ENCODE measurements at places on chromosomes 7 and 10.
A peak's percentile ranks its signal among the peaks of the same experiment; 100 is the strongest.

DNA sequence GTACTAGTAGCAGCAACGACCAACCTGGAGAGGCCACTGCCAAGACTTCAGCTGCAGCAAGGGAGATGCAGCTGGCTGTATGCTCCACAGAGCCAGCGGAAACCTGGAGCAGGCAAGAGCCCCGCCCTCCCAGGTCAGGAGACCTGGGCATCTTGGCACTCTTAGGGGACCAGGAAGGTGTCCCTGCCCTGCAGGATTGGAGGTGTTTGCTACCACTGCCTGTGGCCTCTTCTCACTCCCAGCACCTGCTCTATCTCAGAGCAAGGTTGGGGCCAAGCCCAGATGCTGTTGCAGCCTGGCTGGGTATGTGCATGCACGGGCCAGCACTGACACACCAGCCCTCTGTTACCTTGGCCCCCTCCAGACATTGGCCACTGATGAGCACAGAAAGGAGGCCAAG, 1512.8 kb downstream of the REEP3 start:
- DNase-seq, result no peak

GRCh38 chr7:77913977-77914607, 115.5 kb downstream of the PHTF2 start:
- DNase-seq, result peak; percentile 9

- no peak for DNase-seq
Observed at GRCh38 chr7:69656890-69657289, 58.6 kb downstream of the AUTS2 start.

DNA sequence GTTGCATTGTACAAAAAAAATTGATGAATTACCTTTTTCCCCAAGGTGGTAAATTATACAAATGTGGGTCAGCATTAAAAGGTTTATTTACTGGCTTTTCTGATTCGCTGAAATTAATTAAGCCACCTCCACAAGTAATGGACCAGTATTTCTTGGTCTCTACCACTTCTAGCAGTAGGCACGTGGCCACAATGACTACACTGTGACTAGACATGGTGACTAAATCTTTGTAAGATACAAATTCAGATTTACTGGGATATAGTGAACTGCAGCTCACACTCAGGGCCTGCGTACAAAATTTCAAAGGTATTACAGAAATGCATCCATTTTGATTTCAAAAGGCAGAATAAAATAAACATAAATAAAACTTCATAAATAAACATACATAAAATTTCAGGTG, 10.9 kb downstream of the HPSE2 start:
- DNase-seq, result no peak

GRCh38 chr10:10043083-10043482, 974.6 kb upstream of the CELF2 start:
- no peak for DNase-seq

GRCh38 chr10:112559349-112559748, 112.3 kb downstream of the VTI1A start:
- DNase-seq, result no peak

GRCh38 chr7:22683379-22683778, 43.6 kb upstream of the IL6 start:
- DNase-seq, result no peak

DNA sequence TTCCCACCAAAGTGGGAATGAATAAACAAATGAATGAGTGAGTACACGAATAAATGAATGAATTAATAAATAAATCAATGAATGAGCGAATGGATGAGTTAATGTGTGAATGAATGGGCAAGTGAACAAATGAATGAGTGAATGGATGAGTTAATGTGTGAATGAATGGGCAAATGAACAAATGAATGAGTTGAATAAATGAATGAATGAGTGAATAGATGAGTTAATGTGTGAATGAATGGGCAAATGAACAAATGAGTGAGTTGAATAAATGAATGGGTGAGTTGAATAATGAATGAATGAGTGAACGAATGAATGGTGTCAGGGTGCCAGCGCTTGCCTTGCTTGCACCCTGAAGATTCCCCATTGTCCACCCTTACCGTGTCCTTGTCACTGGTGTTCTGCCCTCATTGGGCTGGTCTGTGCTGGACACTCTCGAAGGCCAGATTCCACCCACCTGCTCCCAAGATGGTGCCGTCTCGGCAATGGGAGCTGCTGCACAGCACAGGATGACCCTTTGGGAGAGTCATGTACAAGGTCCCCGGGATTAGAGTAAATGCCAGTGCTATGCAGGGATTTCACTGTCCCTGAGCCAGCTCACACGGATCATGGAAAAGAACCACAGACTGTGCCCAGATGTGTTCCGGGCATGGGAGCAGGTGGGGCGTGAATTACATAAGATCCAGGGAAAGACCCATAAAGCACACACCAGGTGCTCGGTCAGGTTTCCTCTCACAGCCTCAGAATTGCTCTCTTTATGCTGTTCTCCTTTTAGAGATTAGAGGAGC, 83.2 kb downstream of the CAMK1D start:
- no peak for DNase-seq

DNA sequence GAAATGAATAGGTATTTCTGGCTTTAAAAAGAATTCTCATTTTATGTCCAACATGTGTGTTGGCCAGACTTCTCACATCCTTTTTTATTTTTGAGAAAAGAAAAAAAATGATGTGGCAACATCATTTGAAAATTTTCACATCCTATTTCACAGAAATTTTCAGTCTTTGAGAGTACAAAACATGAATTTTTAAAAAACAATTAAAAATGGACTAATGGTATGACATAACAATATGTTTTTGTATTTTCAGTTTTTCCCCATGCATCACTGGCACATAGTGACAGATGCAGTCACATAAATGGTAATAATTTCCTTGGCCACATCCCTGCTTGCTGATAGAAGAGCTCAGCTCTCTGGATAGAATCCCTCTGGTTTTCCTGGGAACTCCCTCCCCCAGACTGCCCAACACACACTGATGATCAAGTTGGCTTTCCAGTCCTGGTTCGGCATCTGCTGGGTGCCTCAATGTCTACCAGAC, 188.5 kb upstream of the AGR3 start:
- DNase-seq, result no peak

DNA sequence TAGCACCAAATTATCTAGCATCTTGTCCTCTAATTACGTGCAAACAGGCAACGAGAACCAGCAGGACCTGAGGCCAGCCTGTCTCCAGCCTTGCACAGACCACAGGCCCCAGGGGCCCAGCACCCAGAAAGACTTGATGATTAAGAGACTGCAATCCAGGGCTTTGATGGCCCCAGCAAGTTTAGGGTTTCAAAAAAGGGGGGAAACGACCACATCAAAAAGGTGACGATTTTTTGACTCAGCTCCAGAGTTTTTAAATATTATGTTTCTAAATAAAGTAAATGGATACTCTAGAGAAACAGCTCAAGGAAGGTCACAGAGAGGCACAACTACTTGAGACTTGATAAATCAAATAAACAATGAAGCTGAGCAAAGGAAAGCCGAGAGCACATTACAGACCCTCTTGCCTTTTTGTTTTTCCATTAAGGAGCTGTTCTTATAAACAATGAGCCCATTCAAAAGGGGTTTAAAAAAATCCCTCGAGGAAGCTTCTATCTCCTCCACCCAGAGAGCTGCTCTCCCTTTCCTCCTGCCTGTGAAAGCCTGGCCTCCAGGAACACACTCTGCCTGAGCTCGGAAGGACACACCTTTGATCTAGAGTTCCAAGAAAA, 44.1 kb downstream of the GLI3 start:
- DNase-seq, result peak; percentile 63

DNA sequence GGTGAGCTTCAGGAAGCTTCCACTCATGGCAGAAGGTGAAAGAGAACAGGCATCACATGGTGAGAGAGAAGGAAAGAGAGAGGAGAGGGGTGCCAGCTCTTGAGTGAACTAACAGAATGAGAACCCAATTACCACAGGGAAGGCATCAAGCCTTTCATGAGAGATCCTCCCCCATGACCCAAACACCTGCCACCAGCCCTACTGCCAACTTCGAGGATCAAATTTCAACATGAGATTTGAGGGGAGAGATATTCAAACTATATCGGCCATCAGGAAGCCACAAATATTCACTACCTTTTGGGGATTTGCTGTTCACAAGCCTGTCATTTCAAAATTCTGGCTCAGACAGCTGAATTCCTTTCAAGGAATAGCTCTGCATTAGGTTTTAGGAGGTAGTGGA, 39.9 kb upstream of the SMNDC1 start:
- DNase-seq, result no peak

DNA sequence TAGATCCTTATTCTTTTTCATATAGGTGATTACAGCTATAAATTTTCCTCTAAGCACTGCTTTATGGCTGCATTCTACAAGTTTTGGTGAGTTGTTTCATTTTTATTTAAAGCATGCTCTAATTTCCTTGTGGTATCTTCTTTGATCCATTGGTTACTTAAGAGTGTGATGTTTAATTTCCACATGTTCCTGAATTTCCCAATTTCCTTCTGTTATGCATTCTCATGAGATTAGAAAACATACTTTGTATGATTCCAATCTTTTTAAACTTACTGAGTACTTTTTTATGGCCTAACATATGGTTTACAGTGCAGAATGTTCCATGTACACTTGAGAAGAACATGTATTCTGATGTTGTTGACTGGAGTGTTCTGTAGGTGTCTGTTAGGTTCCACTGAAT, 53.4 kb downstream of the MYL10 start:
- no peak for DNase-seq

DNA sequence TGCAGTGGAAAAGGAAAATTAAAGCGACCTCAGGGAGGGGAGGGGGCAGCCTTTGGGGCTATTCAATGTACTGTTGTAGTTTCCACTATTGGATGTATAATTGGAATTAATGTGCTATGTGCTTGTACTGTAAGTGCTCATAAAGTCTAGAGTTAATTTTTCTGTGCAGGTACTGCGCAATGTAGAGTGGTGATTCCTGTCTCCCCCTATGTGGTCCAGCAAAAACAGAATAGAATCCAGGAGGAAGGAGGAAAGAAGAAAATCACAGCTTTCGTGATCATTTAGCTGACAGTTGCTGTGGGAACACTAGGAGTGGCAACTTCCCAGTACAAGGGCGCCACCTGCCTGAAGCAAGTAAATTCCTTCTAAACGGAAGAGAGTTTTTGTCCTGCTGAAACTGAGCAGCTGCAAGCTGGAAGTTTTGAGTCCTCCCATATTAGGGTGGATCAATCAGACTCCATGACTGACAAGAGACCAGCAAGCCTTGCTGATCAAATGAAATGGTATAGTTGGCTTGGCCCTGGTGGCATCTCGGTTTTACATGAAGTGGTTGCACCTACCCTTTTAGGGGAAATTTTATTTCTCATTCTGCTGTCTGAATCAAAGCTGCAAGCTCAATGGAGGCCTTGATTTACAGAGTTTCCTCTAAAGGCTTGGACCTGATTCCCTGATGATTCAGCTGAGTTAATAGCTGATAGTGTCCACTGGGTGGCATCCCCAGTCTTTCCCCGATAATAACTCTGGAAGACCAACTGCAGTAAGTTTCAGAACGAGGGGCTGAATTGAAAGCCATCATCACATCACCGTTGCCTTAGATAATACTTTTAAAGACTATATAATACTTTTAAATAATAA, 299.8 kb downstream of the HGF start:
- peak; percentile 72 for DNase-seq

- DNase-seq, result peak; percentile 45
Observed at GRCh38 chr7:151794508-151795167, 82.3 kb downstream of the PRKAG2 start.

- DNase-seq, result no peak
Observed at GRCh38 chr10:33201056-33201780, 133.2 kb downstream of the NRP1 start.

DNA sequence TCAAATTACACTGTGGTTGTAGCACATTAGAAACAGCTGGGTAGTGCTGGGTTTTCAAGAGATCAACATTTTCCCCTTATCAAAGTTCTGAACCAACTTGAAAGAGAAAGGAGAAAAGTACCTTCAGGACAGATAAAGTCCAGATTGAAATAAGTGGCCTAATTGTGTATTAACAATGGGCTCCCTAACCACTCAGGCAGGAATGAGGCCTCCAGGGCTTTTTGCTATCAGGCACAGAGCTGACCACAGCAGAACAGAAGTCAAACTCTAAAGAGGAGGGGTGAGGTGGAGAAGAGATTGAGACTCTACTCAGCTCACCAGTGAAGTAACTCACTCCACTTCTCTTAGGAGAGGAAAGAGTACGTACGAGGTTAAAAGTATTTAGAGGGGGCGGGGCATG, 394.1 kb upstream of the PHF14 start:
- no peak for DNase-seq

GRCh38 chr10:27959093-27959715, 39.7 kb downstream of the ODAD2 start:
- DNase-seq, result no peak

DNA sequence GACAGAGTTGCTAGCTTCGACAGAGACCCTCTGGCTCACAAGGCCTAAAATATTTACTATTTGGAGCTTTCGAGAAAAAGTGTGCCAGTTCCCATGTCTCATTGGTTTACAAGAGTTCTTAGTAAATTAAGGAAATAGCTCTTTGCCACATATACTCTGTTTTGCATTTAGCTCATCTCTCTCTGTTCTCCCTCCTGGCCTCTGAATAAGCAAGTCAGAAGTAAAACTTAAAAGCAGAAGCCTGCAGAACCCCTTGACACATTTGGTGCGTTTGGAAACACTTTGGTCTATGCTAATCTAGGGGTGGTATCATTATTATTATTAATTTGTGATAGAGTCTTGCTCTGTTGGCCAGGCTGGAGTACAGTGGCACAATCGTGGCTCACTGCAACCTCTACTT, 6.4 kb downstream of the CARD11 start:
- no peak for DNase-seq

DNA sequence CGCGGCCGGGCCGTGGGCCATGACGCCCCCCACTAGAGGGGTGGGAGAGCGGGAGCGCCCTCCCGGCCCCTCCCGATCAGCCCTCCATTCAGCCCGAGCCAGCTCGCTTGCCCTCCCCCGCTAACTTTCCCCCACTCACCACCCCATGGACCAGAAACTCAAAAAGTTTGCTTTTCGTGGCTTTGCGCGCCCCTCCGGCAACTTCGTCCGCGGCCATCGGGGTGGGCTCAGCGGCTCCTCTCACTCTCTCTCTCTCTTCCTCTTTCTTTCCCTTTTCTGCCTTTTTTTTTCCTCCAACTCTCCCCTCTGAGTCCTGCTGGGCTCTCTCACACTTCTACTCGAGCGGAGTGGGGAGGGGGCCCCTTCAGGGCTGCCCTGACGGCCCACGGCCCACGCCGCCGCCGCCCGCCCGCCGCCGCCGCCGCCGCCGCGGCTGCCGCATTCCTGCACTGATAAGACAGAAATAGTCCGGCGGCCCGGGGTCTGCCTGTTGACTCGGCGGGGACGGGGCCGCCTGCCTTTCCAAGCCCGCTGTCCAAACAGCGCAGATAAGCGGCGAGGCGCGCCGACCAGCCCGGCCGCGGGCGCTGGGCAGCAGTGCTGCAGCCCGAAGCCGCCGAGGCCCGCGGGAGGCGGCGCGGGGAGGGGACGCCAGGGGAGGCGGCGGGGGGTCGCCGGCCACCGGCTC, at the start of gene SMARCD3:
TSS of gene SMARCD3 (minus strand) at position 349 of the 688 bp plus-strand sequence. CDS start at position 217, 132 bp downstream.
- peak; percentile 62 for DNase-seq

GRCh38 chr7:146355216-146355615, 238.6 kb downstream of the CNTNAP2 start:
- no peak for DNase-seq

- no peak for DNase-seq
Observed at GRCh38 chr10:27834476-27834875, 88.9 kb upstream of the MKX start.

- peak; percentile 42 for DNase-seq
Observed at GRCh38 chr7:64559206-64559605, 3.7 kb downstream of the ZNF680 start.

- DNase-seq, result peak; percentile 84
Observed at GRCh38 chr7:123041101-123041500, 45.6 kb upstream of the TAS2R16 start.
